ENCODE measurements at places on chromosomes 16 and 17.

DNA sequence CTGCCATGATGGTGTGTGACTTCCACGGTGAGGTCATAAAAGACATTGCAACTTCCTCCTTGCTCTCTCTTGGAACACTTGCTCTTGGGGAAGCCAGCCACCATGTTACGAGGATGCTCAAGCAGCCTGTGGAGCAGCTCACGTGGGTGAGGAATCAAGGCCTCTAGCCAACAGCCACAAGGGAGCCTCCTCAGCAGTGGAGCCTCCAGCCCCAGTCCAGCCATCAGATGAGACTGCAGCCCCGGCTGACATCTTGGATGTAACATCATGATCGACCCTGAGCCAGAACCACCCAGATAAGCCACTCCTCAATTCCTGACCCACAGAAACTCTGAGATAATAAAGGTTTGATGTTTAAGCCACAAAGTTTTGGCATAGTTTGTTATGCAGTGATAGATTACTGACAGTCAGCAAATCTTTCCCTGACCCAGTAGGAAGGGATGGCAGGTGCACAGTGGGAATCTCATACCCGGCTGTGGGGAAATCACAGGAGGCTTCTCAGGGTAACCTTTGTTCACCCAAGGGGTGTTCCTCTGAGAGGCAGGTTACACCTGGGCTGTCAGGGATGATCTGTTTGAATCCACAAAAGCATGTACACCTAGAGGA is 23.3 kb upstream of the GINS2 start:
- no peak for DNase-seq

DNA sequence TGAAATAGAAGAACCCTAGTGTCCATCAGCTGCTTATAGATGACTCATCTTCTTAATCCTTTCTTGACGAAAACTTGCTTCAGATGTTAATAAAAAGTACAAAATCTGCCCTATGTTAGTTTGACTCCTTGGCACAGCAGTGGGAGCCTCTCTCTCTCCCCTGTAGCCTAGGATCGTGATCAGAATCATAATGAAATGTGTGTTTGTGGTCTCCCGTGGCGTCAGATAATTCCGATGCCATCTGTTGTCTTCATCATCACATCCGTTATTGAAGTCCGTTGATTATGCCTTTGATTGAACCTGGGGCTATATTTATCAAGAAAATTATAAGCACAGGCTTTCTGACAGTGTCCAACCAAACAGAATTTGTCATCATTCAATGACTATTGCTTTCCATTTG is 102.5 kb downstream of the BMERB1 start:
- DNase-seq, result no peak

- DNase-seq, result peak; percentile 10
Measured at GRCh38 chr16:78852081-78852635, 748.4 kb downstream of the MAF start.

- no peak for DNase-seq
Measured at GRCh38 chr16:64952177-64952576, 169.7 kb downstream of the CDH11 start.

DNA sequence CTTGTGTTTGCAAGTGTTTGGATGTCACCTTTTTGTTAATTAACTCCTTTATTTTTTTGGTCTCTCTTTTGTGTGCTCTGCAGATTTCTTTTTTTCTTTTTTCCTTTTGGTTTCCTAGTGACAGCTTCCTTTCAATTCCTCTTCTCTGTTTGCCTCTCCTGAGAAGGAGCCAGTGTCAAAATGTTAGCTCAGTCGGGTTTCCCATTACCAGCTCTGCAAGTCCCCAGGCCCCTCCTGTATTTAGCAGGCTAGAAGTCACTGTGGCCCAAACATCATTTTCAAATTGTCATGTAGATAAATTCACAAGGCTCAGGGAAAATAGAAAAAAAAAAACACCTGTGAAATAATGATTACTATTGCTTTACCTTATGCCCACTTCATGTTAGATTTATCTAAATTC is 1621.6 kb downstream of the CDH8 start:
- DNase-seq, result no peak

DNA sequence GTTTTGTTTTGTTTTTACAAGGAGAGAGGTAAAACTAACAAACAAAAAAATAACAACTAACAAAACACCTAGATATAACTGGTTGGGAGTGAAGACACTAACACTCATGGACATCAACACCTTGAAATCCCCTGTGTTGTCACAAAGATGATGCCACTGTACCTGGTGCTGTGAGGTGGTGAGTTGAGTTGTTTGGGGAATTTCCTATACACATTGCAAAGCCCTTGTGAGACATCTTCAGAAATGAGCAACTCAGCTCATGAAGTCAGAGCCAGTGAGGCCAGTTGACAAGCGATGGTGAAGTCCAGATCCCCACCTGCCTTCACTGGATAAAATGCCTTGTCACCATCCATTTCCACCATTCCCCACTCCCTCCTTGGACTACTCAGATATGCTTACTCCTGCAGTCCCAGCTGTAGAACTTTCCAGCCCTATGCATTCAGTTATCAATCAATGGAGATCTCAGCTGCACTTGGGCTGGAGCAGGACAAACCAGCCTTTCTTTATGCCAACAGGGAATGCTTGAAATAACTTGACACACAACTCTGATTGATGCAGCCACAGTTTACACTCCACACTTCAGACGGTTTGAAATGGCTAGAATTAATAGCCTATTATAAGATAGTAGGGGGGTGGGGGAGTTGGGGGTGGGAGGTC is 22.2 kb downstream of the ANKFN1 start:
- DNase-seq, result no peak

- no peak for DNase-seq
Measured at GRCh38 chr16:87765473-87765775, 362 bp downstream of the KLHDC4 start.

DNA sequence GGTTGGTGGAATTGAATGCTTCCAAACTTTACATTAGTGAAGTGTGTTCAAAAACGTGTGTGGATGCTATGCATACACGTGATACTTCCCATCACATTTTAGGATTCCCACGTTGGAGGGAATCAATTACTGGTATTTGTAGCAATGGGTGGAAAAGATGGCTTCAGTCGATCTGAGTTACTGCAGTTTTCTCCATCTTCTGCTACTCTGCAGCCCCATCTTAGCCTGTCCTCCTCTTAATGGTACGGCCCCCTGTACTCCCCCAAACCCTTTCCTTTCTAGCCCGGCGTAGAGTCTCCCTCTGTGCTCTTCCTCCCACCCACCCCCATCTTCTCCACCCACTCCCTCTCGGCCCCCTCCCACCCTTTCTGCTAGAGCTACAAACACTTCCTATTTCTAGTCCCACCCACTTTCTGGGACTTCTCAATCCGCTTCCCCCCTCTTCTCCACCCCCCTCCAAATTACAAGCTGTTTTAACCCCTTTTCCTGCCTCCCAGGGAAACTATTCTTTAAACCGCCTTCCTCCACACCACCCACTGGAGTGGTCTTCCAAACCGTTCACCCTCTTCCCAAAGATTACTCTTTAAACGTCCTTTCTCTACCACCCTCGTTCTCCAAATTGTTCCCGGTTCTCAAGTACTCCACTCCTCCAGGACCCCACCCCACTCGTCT is 1.1 kb downstream of the CHTF8 start:
- peak; percentile 29 for DNase-seq

DNA sequence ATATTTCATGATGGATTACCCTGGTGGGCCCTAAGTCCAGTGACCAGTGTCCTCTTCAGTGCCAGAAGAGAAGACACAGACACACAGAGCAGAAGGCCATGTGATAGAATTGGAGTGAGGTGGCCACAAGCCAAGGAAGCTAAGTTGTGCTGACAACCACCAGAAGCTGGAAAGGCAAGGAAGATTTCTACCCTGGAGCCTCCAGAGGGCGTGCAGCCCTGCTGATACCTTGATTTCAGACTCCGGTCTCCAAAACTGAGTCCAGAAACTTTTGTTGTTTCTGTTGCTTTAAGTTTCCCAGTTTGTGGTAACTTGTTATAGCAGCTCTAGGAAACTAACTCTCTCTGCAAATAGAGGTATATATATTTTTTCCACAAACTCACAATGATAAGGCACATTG is 396.6 kb upstream of the ASIC2 start:
- DNase-seq, result no peak

- DNase-seq, result no peak
Measured at GRCh38 chr17:8326511-8327302, 12.9 kb upstream of the ODF4 start.

DNA sequence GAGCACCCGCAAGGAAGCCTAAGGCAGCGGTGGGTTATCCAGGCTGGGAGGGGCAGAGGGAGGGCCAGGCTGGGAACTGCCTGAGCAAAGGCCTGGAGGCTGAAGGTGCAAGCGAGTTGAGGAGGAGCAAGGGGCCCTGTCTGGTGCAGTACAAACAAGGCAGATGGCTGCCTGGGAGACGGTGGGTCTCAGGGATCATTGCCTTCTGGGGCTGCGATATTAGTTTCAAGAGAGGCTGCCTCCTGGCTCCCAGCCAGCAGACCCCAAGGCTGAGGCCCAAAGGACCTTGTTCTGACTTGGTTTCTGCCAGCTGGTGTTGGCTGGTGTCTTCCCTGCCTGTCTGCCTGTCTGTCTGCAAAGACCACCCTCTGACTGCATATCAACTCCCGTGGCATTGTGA is 154.0 kb downstream of the IRF8 start:
- DNase-seq, result no peak

DNA sequence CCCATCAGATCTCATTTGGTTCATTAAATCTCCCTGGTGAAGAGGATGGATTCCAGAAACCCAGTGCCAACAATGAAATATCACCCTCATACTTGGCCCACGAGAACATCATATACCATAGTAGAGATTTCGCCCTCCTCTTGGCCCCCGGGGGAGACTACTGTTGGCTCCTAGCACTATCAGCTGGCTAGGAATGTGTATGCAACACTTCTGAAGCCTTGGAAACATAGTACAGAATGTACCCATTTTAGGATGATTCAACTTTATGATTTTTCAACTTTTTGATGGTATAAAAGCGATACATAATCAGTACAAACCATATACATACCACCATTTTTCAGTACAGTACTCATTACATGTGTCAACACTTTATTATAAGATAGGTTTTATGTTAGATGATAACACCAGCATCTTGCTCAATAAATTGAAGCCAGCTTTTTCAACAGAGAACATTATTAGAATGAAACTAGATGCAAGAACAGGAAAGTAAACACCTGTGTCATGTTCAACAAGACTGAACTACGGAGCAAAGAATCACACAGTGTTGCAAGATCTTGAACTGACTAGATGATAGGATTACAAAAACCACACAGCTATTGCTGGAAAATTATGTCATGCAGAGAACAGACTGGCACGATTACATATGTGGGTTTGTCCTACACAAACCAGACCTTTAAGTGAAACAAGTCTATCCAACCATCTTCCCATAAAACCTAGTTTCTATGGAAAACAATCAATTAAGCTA is 17.2 kb downstream of the RSL1D1 start:
- DNase-seq, result no peak

GRCh38 chr16:73151225-73151624 is 103.3 kb upstream of the ZFHX3 start:
- DNase-seq, result no peak

GRCh38 chr17:80704381-80704819 is 159.8 kb downstream of the RPTOR start:
- no peak for DNase-seq

- no peak for DNase-seq
Measured at GRCh38 chr16:30446203-30446595, 525 bp upstream of the SEPHS2 start.

- DNase-seq, result no peak
Measured at GRCh38 chr17:37530420-37530819, 40.7 kb downstream of the DUSP14 start.

GRCh38 chr16:51556694-51557340 is 405.7 kb upstream of the SALL1 start:
- DNase-seq, result no peak

GRCh38 chr17:55452139-55452790 is 30.6 kb upstream of the MMD start:
- DNase-seq, result no peak

DNA sequence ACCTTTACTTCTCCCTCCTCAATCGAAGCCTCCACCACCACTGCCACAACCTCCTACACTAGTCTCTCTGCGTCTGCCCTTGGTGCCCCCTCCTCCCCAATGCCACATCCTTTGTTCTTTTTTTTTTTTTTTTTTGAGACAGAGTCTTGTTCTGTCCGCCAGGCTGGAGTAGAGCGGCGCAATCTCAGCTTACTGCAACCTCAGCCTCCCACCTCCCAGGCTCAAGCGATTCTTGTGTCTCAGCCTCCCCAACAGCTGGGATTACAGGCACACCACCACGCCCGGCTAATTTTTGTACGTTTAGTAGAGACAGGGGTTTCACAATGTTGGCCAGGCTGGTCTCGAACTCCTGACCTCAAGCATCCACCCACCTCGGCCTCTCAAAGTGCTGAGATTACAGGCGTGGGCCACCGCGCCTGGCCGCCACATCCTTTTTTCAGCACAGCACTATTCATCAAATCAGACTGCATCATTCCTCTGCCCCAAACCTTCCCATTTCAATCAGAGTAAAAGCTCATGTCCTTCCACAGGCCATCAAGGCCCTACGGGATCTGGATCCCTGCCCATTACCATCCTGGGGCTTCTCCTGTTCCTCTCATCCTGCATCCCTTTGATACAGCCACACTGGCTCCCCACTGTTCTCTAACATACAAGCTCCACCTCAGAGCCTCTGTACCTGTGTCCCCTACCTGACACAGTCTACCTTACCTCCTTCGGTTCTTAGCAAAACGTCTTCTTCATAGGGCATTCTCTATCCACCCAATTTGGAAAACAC is 2.0 kb downstream of the KLHL11 start:
- DNase-seq, result no peak

DNA sequence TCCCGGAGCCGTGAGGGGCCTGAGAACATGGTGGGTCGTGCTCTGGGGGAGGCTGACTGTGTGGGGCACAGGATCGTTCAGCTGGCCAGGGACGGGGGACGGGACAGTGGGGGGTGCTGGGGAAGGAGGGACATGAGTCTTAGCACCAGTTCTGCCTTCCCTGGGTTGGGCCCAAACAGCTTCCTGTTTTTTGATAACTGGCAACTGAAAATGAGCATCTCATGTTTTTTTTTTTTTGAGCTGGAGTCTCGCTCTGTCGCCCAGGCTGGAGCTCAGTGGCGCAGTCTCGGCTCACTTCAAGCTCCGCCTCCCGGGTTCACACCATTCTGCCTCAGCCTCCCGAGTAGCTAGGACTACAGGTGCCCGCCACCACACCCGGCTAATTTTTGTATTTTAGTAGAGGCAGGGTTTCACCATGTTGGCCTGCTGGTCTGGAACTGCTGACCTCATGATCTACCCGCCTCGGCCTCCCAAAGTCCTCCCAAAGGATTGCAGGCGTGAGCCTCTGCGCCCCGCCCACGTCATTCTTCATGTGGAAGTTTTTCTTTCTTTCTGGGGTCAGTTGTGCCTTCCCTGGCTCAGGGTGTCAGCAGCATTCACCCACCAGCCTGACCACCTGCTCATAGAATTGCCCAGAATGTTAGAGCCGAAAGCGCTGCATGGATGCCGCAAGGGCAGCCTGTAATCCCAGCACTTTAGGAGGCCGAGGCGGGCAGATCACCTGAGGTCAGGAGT is 6.4 kb downstream of the ASPSCR1 start:
- no peak for DNase-seq

- peak; percentile 75 for DNase-seq
Measured at GRCh38 chr16:89909777-89910716, 8.6 kb upstream of the MC1R start.

Measured in pons (tissue), 1 donor.